ENCODE measurements at places on chromosomes 1 and 21.

DNA sequence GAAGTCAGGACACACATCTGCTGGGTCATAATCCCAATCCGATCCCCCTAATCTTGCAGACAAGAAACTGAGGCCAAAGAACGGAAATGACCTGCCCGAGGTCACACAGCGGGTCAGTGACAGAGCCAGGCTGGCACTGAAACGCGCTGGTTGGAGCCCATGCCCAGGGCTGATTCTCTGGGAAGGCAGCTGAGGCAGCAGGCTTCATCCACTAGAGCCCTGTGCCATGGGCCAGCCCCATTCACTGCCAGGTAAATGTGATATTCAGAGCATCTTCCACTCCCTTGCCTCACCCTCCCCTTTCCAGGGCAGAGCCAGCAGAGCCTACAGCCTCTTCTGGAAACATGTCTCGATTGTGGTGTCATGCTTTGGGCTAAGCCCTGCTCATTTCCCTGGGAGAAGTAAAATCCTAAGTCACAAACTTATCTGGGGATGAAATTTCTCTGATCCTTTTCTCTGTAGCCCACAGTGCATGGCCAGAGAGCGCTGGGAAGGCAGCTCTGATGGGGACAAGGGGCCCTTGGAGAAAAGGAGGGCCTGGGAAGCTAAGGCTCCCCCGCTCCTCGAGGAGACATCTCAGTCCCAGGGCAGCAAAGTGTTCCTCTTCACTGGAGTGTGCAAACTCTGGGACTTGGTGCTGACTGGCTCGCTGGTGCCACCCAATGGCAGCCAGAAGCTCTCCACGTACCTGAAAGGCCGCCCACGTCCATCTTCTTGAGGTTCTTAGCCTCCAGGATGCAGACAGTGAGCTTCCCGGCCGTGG lies 110.4 kb downstream of the SYT2 start:
- peak; percentile 56 for DNase-seq

DNA sequence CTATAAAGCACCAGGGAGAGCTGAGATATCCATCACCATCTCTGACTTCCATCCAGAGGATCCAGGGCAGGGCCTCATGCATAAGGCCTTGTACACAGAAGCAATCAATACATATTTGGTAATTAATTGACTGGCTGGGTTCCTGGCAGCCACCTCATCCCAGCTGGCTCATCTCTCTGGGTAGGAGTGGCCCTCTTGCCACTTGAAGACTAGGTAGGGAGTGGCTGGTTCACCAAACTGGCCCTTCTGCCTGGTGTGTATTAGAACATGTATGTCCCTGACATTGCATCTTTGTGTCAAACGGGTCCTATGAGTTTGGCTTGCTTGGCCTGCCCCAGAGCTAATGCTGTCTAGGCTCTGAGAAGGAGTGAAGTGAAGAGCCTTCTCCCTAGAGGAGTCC lies 11.8 kb downstream of the NUAK2 start:
- DNase-seq, result no peak

GRCh38 chr1:34781844-34782391 lies 904 bp downstream of the GJB3 start:
- no peak for DNase-seq

DNA sequence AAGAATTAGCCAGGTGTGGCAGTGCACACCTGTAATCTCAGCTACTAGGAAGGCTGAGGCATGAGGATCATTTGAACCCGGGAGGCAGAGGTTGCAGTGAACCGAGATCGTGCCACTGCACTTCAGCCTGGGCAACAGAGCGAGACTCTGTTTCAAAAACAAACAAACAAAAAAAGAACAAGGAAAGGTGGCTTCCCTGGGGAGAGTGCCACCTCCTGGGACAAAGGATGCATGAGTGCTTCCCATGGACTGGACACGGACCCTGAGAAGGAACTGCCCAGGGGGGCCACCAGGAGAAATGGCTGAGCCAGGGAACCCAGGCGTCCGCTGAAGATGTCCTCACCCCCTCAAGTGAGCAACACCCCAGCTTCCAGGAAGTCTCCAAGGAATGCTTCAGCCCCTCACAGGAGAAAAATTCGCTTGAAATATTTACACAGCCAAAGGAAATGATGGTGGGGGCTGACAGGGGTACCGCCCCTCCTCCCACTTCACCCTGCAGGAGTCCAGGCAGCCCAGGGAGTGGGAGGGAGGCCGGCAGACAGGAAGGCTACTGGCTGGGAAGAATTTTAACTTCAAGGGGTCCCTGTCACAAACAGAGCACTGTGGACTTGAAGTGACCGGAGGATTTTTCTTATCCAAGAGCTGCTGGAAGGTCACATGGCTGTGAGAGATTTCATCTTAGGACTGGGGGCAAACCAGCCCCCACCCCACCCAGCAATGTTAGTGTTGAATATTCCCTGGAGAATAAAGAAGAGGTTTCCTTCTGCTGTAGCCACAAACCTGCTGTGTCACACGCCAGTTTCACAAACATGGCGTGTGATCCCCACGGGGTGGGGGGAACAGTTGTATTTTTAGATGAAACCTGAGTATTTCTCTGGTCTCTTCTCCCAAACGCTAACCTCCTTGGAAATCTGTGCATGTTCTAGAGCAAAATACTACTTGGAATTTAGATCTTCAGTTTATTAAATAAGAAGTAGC lies 90.8 kb upstream of the SLC25A33 start:
- no peak for DNase-seq

- DNase-seq, result no peak
Observed at GRCh38 chr21:35352066-35352770, 303.1 kb upstream of the RUNX1 start.

GRCh38 chr1:187027253-187027652 lies 198.5 kb downstream of the PLA2G4A start:
- no peak for DNase-seq

- DNase-seq, result no peak
Observed at GRCh38 chr21:32312326-32312725, 13.7 kb downstream of the MRAP start.
